ENCODE measurements at places on chromosomes 13 and 19.

DNA sequence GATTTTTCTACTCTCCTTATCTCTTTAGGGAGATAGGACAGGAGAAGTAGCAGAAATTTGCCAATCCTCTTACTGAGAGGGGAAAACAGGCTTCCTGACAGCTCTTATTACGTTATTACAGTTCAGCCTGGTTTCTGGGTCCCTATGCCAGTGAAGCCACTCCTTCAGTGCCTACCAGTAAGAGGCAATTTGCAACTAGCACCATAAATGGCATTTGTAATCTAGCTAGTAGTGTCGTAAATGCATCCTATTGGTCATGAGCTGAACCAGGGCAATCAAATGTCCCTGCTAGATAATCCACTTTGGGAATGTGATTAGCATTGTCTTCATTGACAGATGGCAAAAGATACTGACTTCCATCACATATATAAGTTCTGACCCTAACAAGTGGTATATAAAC, 428.8 kb downstream of the DCT start:
- no peak for DNase-seq
- H3K27me3 ChIP-seq: no peaks in the 10 kb centered on the region
- no peak overlapping the region for H3K4me3 ChIP-seq
- H3K27ac ChIP-seq: no peak overlapping the region
- H3K4me1 ChIP-seq: no peaks in the 10 kb centered on the region

DNA sequence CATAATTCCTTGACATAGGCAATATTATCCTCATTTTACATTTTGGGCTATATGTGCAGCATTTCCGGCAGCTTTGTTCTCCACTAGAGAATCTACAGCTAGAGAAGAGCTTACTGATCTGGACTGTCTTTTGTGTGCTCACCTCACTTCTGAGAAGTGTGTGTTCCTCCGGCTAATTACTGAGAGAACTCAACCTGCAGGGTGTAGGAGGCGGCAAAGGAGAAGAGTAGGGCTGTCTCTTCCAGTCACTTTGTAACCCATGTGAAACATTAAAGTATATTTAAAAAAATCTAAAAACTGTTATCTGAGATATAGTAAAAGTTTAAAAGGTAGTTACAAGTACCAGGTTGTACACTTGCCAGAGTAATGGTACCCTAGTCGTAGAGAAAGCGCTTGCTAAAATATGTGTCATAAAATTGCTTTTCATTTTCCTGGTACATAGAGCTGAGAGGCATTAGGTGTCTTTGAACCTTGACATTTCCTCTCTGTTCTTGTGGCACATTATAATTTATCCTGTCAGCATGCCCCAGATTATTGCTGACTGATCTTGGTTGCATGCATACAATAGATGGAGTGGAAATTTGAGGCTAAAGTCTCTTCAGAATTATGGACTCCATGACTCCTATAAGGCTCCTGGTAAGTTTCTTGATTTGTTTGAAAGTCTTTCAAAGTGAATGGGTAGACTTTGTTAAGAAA, 381.9 kb downstream of the LMO7 start:
- no peak overlapping the region for H3K27ac ChIP-seq
- H3K4me1 ChIP-seq: no peaks in the 10 kb centered on the region
- DNase-seq: no peak
- no peak overlapping the region for H3K4me3 ChIP-seq
- no peaks in the 10 kb centered on the region for H3K36me3 ChIP-seq

DNA sequence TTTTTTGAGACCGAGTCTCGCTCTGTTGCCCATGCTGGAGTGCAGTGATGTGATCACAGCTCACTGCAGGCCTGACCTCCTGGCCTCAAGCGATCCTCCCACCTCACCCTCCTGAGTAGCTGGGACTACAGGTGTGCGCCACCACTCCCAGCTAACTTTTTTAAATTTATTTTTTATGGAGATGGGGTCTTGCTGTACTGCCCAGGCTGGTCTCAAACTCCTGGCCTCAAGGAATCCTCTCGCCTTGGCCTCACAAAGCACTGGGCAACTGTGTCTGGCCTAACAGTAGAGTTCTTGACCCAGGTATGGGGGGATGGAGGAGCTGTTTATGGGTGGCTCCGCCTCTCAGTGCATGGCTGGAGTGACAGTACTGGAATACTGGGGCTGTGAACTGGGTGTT, 59.6 kb downstream of the SMARCA4 start:
- DNase-seq: no peak
- H3K4me3 ChIP-seq: no peak overlapping the region
- H3K27ac ChIP-seq: no peak overlapping the region

DNA sequence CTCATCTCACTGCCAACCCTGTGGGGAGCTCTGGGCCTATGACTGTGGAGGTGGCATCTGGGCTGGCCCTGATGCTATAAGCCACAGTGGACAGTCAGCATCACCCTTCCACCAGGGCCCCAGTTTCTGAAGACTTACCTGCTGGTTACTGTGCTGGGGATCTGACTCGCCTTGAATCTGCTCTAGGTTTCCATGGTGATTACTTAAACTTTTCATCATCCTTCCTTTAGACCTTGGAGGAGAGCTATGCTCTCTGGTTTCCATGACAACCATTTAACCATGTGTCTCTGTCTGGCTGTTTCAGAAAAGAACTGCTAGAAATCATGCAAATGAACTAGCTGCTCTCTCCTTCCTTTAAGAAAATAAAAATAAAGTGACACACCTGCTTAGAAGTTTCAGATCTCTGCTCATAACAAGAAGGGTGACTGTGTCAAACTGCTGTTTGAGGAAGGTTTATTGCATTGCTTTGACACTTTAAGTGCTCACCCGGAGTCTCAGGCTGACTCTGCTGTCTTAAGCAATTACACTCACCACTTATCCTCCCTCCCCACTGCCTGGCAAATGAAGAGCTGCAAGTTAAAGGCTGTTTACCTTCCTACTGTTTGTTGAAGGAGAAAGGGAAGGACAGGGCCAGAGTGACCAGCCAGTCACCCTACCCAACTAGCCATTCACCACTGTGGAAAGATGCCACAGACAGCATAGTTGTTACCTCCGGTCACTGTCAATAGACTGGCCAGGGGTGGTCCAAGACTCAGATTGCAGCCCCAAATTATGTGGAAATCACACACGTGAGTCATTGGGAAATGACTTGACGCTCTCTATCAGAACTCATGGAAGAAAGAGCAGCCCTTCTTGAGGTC, 87.6 kb downstream of the HSPH1 start:
- H3K4me1 ChIP-seq: peaks cover 5% of the 10 kb centered on the region
- peaks cover 11% of the 10 kb centered on the region for H3K27me3 ChIP-seq
- no peaks in the 10 kb centered on the region for H3K36me3 ChIP-seq
- H3K4me3 ChIP-seq: no peak overlapping the region

DNA sequence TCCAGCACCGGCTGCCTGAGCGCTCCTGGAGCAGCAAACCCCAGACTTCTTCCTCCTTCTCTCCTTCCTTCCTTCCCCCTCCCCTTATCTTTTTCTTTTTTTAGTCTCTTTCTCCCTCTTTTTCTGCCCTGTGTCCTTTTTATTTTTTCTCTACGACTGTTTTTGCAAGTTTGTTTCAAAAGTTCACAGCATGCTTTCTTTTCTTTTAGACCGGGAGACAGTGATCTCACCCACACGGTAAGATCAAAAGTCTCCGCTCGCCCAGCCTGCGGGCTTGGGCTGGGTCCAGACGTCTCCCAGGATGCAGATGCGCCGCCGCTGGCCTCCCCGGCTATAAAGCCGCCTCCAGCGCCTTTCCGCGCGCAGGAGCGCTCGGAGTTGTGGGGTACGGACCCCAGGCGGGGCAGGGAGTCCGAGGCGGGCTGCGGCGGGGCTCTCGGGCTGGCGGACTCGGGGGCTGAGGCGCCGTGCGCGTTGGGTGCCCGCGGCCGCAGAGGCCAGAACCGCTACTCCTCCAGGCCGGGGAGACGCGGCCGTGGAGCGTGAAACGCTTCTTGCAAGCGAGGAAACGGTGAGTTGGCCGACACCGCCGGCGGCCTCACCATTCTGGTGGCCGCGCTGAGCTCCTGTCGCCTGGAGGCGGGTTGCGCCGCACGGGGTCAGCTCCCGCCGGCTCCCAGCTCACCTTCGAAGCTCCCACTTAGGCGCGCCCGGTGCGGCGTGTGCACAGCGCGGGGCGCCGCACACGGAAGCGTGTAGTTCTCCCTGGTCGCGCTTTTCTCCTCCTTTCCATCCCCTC, 2.0 kb upstream of the TSHZ3 start:
- peak overlapping the region; percentile 87 for H3K4me3 ChIP-seq
- no peak for DNase-seq
- no peak overlapping the region for H3K27ac ChIP-seq
- H3K36me3 ChIP-seq: peaks cover 5% of the 10 kb centered on the region
- H3K4me1 ChIP-seq: peaks cover 19% of the 10 kb centered on the region

GRCh38 chr19:49149652-49150105, 5.5 kb downstream of the HRC start:
- no peaks in the 10 kb centered on the region for H3K36me3 ChIP-seq
- H3K27ac ChIP-seq: no peak overlapping the region
- peaks cover 46% of the 10 kb centered on the region for H3K4me1 ChIP-seq
- DNase-seq: no peak
- H3K4me3 ChIP-seq: peak overlapping the region; percentile 90

DNA sequence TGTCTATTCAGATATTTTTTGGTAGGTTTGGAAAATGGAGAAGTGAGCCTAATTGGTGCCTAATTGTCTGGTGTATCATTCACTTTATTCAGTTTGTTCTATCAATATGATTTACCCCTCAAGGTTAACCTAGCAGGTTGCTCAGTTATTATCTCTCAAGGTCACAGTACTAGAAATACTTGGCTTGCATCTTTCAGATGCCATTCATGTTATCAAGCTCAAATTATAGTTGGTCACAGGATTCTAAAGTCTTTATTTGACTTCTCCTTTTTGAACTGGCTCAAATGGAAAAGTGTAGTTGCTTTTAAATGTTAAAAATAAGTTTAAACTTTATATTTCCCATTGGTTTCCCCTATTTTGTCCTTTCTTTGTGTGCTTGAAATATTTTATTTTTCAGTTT, 2.6 kb downstream of the KCNRG start:
- no peak overlapping the region for H3K4me3 ChIP-seq
- H3K27me3 ChIP-seq: no peaks in the 10 kb centered on the region
- peaks cover 38% of the 10 kb centered on the region for H3K4me1 ChIP-seq

GRCh38 chr19:8388612-8388958, 1.6 kb upstream of the RAB11B start:
- peaks cover 41% of the 10 kb centered on the region for H3K4me1 ChIP-seq
- H3K4me3 ChIP-seq: no peak overlapping the region
- H3K27me3 ChIP-seq: no peaks in the 10 kb centered on the region
- H3K27ac ChIP-seq: no peak overlapping the region
- peaks cover 15% of the 10 kb centered on the region for H3K36me3 ChIP-seq

- DNase-seq: no peak
- H3K4me3 ChIP-seq: no peak overlapping the region
- no peaks in the 10 kb centered on the region for H3K36me3 ChIP-seq
- H3K27me3 ChIP-seq: no peaks in the 10 kb centered on the region
Observed at GRCh38 chr13:35909837-35910540, 221.2 kb downstream of the DCLK1 start.

- H3K36me3 ChIP-seq: no peaks in the 10 kb centered on the region
- H3K4me1 ChIP-seq: peaks cover 8% of the 10 kb centered on the region
- H3K27ac ChIP-seq: no peak overlapping the region
- no peak for DNase-seq
- H3K4me3 ChIP-seq: no peak overlapping the region
- H3K27me3 ChIP-seq: no peaks in the 10 kb centered on the region
Observed at GRCh38 chr13:33676045-33676989, 141.6 kb upstream of the RFC3 start.

DNA sequence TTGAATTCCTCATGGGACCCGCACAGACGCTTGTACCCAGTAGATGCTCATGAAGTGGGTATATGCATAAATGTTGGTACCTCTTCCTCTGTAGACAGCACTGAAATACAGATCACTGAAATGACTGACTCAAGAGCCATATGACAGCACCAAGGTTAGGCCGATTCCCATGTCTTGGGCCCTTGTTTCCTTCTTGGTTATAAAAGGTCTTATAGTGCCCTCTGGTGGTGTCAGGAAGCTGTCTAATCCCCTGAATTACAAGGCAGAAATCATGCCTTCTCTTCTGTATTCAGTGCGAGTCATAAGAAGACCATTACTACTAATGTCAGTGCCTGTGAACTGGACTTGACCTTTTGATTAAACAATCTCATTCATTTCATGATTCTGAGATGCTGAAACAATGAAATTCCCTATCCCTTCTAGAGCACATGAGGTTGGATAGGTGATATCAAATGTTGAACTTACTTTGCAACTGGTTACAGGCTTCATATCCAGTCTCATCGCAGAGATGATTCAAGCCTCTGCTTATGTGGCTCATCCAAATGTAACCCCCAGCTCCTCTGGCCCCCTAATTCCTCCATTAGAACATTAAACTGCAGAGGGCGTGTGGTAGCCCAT, 59.7 kb downstream of the SPATA13 start:
- no peak overlapping the region for H3K4me3 ChIP-seq
- no peak overlapping the region for H3K27ac ChIP-seq
- peak; percentile 38 for DNase-seq
- H3K27me3 ChIP-seq: no peaks in the 10 kb centered on the region
- no peaks in the 10 kb centered on the region for H3K36me3 ChIP-seq

DNA sequence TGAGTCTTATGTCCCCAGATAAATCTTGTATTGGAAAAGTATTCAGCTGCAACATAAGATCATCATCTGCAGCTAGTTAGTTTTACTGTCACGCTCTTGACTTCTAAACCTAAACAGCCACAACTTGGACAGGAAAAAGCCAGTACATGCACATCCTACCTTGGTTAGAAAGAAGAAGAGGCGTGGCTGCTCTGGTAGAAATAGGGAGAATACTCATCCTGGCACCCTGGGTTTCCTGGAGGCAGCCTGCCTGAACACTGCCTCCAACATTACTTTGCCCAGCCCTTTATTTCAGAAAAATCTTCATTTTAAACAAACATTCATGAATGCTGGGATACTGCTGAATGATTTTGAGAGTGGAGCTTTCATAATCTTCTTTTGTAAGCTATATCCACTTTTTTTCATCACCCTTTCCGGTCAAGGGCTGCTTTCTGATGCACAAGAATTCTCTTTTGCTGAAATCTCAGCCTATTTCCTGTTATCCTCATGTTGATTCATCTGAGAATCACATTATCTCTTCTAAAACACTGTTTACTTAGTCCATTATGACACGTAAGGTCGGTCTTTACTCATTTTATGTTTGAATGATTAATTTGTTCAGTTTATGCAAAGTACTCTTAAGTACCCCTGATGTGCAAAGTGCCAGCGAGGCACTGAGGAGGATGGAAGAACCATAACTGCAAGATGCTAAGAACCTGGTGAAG, 55.2 kb downstream of the STARD13 start:
- peaks cover 13% of the 10 kb centered on the region for H3K36me3 ChIP-seq
- H3K4me3 ChIP-seq: no peak overlapping the region
- peaks cover 3% of the 10 kb centered on the region for H3K4me1 ChIP-seq
- H3K27ac ChIP-seq: no peak overlapping the region
- H3K27me3 ChIP-seq: peaks cover 6% of the 10 kb centered on the region
- DNase-seq: no peak

GRCh38 chr13:23901365-23901764, 4.1 kb upstream of the C1QTNF9B start:
- H3K4me3 ChIP-seq: no peak overlapping the region
- H3K36me3 ChIP-seq: no peaks in the 10 kb centered on the region
- no peak overlapping the region for H3K27ac ChIP-seq
- peaks cover 7% of the 10 kb centered on the region for H3K4me1 ChIP-seq
- no peak for DNase-seq
